Osteocyte (in vitro differentiated cells): ENCODE measurements at places on chromosomes 3 and 15. TPM values are rescaled to one million over a fixed set of nuclear protein-coding genes. Genes with fewer than 3 reads are reported as not detected.

RTP3 gene
- not detected in 2 replicates for total RNA-seq

AMOTL2 gene
- 195 and 199 TPM in 2 replicates for total RNA-seq

C3orf70 gene
- total RNA-seq: 4.8 and 5.0 TPM in 2 replicates

GRCh38 chr3:40470701-40471100 lies 6.2 kb upstream of the ZNF619 start:
- DNase-seq: no peak

- no peak for DNase-seq
Observed at GRCh38 chr3:164408326-164408725, 670.0 kb downstream of the SI start.

DNA sequence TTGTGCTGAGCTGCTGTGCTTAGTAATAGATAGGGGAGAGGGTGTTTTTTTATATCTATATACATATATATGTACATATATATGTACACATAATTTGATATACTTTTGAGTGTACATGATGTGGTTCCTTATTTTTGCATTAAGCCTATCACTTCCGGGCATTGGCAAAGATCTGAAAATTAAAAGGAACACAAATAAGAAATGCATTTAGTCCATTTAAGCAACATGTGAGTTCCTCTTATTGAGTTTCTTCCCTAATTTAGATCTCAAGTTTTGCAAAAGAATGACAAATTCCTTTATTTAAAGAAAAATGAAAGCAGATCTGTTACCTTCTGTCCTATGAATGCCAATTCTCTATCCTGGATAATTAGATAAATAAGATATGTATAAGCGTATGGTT lies 435.1 kb downstream of the LPP start:
- no peak for DNase-seq

- no peak for DNase-seq
Observed at GRCh38 chr15:85488997-85489396, 108.6 kb downstream of the AKAP13 start.
